Left renal pelvis (tissue), 4 donors: ENCODE measurements at places on chromosomes 16 and 17. TPM values are rescaled to one million over a fixed set of nuclear protein-coding genes. Genes with fewer than 3 reads are reported as not detected.

DNA sequence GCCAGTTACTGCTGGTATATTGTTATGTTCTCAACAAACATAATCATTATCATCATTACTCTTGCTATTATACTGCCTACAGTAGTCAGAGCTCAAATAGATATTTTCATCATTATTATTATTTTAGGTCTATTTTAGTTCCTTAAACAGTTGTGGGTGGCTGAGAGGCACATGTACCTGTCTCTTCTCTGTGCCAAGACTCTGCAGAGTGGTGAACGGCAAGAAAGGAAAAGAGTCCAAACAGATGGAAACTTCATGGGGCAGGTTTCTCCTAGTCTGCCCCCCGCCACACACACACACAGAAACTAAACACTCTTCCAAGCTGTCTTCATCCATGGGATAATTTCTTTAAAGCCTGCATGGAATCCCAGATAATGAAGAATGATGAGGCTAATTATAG, 77.7 kb upstream of the CLEC3A start:
- no peak for DNase-seq

The CTCF gene
- polyA plus RNA-seq = 77.8 TPM

DNA sequence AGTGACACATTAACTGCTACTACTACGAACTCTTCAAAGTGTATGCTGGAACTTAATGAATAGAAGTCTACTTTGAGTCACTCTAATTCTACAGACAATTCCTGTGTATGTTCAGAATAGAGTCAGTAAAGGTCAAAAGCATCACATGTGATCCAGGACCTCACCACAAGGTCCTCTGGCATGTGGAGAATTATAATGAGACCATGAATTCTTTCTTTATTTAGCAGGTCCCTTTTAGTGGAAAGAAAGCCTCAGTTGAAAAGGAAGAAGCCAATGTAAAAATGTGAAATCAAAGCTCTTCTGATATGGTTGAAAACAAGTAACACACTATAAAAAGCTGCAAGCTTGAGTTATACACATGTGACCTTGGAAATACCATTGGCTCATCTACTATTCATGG, 1612.1 kb upstream of the GOT2 start:
- DNase-seq = no peak

- DNase-seq = no peak
Observed at GRCh38 chr17:81388612-81389367, 6.5 kb upstream of the BAHCC1 start.
